ENCODE measurements at places on chromosomes 1 and 21. TPM values are rescaled to one million over a fixed set of nuclear protein-coding genes. Genes with fewer than 3 reads are reported as not detected.

TIMM17A gene
- total RNA-seq: 29.2 TPM

KRTAP19-1 gene
- not detected for total RNA-seq

KCNQ4 gene
- 7.2 TPM for total RNA-seq

GRCh38 chr1:210132582-210132981 lies 100.0 kb upstream of the SERTAD4 start:
- H3K36me3 ChIP-seq: no peaks in the 10 kb centered on the region
- no peaks in the 10 kb centered on the region for H3K27me3 ChIP-seq
- no peak for DNase-seq
- H3K4me1 ChIP-seq: no peaks in the 10 kb centered on the region

DNA sequence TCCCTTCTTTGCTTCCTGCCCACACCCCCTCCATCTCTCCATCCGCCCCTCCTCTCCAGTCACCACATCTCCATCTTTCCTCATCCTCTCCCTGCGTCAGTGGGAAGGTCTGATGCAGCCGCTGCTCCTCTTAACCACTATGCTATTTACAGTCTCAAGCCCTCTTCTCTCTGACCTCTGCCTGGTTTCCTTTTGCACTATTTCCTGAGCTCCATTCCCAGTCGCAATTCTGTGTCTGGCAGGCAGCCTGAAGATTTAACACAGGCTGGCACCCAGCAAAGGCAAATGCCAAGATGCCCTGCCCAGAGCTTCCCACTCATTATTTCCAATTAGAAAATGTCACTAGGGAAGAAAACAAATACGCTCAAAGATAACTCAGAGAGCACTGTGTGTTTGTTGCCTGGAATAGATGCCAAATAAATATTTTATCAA lies 89.6 kb upstream of the LPGAT1 start:
- H3K27ac ChIP-seq: no peak overlapping the region
- H3K4me3 ChIP-seq: no peak overlapping the region
- no peaks in the 10 kb centered on the region for H3K36me3 ChIP-seq
- no peaks in the 10 kb centered on the region for H3K27me3 ChIP-seq
- H3K4me1 ChIP-seq: no peaks in the 10 kb centered on the region

DNA sequence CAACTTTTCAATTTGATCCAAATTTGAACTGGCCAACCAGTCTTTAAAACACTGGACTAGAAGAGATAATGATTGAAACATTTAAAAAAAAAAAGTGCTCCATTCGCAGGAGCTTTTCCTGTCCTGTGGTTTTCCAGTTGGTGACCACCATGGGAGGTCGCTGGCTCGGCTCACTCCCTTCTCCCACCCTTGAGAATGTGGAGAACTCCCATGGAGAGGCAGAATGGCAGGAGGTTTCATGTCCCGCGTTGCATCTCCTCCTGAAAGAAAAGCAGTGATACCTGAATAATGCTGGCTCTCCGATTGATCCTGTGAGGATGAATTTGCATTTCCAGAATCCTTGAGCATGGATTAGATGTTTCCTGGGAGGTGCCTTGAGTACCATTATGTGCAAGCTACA lies 16.5 kb upstream of the MPZL1 start:
- H3K4me1 ChIP-seq: peaks cover 4% of the 10 kb centered on the region
- no peaks in the 10 kb centered on the region for H3K36me3 ChIP-seq
- no peak for DNase-seq
- no peak overlapping the region for H3K27ac ChIP-seq
- no peak overlapping the region for H3K4me3 ChIP-seq

DNA sequence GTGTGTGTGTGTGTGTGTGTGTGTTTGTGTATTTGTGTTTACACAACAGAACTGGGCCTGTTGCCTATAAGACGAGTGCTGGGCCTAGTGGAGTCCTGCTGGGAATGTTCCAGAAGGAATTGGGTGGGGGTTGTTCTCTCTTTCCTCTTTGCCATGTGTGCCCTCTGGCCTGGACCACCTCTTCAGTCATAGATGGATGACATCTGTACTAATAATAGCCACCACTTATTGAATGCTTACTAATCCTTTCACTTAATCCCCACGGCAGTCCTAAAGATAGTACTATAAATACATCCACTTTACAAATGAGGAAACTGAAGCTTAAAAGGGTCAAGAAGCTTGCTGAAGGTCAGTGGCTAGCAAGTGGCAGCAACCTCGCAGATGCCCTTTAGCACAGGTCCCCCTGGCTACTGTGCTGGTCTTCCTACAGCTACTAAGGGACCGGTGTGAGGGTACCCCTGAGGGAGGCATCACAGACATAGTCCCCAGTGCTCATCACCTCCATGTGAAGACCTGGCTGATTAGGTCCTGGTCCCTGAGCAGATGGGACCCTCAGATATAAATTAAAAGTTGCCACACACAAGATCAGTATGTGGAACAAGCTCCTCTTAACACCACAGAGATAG lies 55.2 kb upstream of the KIF1B start:
- no peaks in the 10 kb centered on the region for H3K36me3 ChIP-seq
- H3K27me3 ChIP-seq: no peaks in the 10 kb centered on the region
- DNase-seq: no peak
- H3K4me3 ChIP-seq: no peak overlapping the region

DNA sequence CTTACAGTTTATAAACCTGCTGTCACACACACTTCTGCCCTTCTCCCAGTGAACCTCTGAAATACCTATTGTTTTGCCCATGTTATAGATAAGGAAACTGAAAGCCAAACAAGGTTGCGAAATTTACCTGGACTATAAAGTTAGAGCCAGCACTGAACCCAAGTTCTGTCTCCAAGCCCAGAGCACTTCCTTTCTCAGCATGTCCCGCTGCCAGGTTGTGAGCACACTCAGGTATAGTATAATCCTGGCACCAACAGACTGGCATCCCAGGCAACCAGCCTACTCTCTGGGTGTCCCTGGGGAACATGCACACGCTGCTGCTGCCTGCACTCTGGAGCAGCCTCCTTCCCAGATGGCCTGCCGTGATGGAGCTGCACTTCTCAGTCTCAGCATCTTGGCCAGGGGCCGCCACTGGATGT lies 45.1 kb downstream of the PGBD5 start:
- no peaks in the 10 kb centered on the region for H3K4me1 ChIP-seq
- no peaks in the 10 kb centered on the region for H3K27me3 ChIP-seq
- H3K36me3 ChIP-seq: no peaks in the 10 kb centered on the region
- H3K27ac ChIP-seq: no peak overlapping the region
- DNase-seq: no peak

DNA sequence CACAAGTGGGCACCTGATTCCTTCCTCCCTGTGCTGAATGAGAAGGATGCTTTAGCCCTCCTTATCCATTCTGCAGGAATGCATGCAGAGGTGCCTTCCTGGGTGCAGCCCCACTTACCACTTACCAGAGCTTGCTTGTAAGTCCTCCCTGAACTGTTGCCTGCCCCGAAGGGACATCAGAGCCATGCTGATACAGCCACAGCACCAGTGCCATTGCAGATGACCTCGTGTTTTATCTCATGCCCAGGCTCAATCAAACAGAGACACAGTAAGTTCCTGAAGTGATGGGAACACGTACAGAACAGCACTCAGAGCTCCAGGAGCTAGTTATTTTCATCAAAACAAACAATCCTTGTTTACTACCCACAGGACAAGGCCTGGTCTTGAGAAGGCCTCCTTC lies 81.9 kb downstream of the ATP1A1 start:
- no peak overlapping the region for H3K4me3 ChIP-seq
- H3K4me1 ChIP-seq: no peaks in the 10 kb centered on the region
- H3K27me3 ChIP-seq: no peaks in the 10 kb centered on the region
- H3K27ac ChIP-seq: no peak overlapping the region

Measured in aorta (tissue), 5 donors.